Non-pigmented ciliary epithelial cell (primary cell): ENCODE measurements at places on chromosomes 3 and 15.

DNA sequence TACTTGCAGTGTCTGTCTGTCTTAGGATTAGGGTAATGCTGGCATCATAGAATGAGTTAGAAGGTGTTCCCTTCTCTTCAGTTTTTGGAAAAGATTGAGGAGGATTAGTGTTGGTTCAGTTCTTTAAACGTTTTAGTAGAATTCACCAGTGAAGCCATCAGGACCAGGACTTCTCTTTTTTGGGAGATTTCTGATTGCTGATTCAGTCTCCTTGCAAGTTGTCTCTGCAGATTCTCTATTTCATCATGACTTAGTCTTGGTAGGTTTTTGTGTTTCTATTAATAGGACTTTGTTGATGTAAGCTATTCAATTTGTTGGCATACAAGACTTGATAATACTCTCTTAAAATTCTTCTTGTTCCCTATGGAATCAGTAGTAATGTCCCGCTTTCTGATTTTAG, 48.9 kb downstream of the STT3B start:
- DNase-seq, result no peak

- no peak for DNase-seq
Measured at GRCh38 chr15:96736384-96736783, 405.9 kb downstream of the NR2F2 start.

- no peak for DNase-seq
Measured at GRCh38 chr15:27949089-27949488, 150.0 kb downstream of the OCA2 start.

GRCh38 chr3:65938676-65939075, 100.0 kb downstream of the MAGI1 start:
- no peak for DNase-seq

- no peak for DNase-seq
Measured at GRCh38 chr3:33424606-33425452, 15.4 kb downstream of the UBP1 start.

DNA sequence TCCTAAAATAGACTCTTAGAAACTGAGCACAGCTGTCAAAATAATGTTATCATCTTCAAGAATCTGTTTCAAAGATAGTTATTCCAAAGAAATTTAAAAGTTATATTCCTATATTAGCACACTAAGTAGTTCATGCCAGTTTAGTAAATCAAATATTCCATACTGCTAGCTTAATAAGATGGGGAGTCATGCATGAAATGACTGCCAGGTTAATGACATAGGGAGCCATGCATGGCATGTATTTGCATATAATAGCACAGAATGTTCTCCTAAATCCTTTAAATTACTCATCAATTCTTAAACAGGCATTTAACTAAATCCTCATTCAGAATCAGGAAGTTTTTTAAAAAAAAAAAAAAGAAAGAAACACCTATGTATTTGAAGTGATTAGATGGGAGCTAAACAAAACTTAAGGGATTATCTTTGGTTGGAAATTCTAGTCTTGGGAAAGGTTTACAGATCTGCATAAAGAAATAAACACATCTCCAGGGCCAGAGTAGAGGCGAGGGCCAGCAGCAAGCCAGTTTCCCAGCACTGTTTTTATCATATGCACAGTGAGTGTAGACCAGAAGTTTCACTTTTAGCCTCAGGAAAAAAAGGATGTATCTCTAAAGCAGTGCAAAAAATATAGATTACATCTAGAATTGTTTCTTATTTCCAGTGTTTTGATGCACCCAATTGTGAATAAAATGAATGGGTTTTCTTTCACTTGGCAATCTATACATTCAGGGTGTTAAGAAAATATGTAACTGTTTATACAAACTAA, 366.4 kb upstream of the AGTR1 start:
- DNase-seq, result no peak

DNA sequence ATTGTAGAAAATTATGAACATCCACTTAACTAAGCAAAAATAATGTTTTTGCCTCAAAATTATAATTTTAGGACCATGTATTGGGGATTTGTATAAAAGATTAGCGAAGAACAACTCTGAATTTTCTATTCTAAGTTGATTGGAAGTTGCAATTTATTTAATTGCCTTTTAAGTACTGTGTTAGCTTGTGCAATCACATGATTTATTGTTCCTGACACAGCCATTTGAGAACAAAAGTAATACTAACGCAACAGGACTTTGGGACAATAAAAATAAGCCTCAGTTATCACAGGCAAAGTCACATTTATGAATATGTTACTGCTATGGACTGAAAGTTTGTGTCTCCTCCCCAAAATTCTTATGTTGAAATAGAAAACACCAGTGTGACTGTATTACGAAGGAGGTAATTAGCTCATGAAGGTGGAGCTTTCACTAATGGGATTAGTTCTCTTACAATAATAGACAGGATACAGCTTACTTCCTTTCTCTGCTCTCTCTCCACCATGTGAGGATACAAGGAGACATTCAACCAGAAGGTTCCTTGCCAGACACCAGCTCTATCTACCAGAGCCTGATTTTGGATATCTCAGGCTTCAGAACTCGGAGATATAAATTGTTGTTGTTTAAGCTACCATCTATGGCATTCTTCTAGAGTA, 745.9 kb downstream of the ZBBX start:
- DNase-seq, result no peak
